ENCODE measurements at places on chromosomes 7 and 10.

GRCh38 chr7:23603632-23604295, 6.6 kb downstream of the CCDC126 start:
- no peak for DNase-seq

- no peak for DNase-seq
Measured at GRCh38 chr7:69620063-69620462, 21.8 kb downstream of the AUTS2 start.

GRCh38 chr10:24465891-24466818, 257.2 kb downstream of the KIAA1217 start:
- DNase-seq: no peak

GRCh38 chr10:28812384-28813372, 135.4 kb downstream of the BAMBI start:
- no peak for DNase-seq

GRCh38 chr7:68485253-68485917, 1112.9 kb upstream of the AUTS2 start:
- DNase-seq: no peak

- DNase-seq: no peak
Measured at GRCh38 chr7:148332191-148333186, 258.1 kb upstream of the C7orf33 start.

All from stimulated activated CD4-positive, alpha-beta T cell treated with anti-CD3 and anti-CD28 coated beads, TNF-alpha, amount 100 ng/mL, for 1 hour (primary cell).